ENCODE measurements at places on chromosomes 12 and 14.

DNA sequence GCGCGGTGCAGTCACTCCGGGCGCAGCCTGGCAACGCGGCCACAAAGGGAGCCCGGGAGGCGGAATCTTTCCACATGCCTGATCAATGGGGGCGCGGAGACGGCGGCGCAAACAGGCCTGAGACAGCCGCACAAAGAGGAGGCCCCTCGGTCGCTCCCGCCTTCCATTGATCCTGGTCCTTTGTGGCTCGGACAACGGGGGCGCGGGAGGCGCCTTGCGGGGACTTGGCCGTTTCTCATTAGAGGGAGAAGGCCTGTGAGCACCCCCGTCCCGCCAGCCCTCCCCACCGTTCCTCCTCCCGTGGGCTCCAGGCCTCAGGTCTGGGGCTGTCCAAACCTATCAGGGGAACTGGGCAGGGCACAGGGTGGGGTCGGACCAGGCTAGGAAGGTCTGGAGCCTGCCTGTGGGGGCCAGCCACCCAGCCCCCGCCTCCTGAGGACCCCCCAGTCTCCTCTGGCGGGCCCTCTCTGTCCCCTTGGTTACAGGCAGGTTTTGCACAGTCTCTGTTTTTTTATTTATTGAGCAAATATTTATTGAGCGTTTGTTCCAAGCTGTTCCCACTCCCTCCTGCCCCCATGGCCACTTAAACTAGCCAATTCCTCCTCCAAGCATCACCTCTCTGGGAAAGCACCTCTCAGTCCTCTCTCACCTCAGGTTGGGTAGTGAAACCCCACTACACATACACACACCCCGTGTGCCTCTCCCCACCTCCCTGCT, 29.0 kb upstream of the MSI1 start:
- peak; percentile 74 for DNase-seq

DNA sequence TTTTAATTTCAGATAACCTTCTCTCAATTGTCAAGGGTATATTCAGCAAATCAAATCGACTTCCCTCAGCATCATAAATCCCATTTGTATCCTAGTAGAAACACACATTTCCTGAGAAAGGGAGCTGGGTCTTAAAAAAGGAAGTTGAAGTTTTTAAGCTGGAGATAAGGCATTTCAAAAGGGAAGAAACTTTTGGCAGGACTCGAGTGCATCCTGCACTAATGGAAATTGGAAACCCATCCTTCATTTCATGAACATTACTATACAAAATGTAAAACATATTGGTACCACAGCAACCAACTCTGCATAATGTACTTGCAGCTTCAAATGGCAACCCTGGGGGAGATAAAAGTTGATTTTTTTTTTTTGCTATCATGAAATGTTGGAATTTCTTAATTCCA, 23.7 kb upstream of the TMCC3 start:
- DNase-seq, result no peak

GRCh38 chr14:96148631-96149030, 56.0 kb upstream of the BDKRB2 start:
- DNase-seq, result no peak

DNA sequence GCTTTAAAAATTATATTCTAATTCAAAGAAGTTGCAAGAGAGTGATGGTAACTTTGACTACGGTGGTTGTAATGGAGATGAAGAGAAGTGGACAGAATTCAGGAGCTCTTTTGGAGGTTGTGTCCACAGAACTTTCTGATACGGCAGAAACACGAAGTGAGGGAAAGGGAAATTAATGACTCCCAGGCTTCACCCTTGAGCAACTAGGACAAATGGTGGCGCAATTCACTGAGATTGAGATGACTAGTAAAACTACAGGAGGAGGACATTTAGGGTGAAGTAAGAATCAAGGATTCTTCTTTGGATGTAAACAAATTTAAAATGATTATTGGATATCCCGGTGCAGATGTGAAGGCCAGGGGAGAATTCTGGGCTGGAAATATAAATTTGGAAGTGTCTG, 212.6 kb downstream of the PTPRO start:
- no peak for DNase-seq

GRCh38 chr14:75821831-75822521, 159.8 kb downstream of the TGFB3 start:
- no peak for DNase-seq

DNA sequence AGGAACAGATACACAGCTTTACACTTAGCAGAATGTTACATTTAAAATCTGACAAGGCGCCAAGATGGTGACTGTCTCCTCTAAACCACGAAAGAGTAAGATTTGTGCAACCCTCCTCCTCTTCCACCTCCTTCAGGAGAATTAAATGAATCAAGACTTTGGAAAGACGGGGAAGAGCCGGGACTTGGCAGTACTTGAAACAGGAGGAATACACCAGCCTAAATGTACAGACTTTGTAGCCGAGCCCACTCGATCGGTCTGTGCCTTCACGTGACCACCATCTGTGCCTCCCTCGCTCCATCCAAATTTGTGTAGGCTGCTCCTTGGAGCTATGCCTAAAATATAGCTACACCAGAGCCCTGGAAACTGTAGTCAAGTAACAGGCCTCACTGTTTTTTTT, 38.3 kb downstream of the SSPN start:
- DNase-seq, result no peak

GRCh38 chr14:58060898-58061297, 91.1 kb downstream of the ARMH4 start:
- peak; percentile 68 for DNase-seq

DNA sequence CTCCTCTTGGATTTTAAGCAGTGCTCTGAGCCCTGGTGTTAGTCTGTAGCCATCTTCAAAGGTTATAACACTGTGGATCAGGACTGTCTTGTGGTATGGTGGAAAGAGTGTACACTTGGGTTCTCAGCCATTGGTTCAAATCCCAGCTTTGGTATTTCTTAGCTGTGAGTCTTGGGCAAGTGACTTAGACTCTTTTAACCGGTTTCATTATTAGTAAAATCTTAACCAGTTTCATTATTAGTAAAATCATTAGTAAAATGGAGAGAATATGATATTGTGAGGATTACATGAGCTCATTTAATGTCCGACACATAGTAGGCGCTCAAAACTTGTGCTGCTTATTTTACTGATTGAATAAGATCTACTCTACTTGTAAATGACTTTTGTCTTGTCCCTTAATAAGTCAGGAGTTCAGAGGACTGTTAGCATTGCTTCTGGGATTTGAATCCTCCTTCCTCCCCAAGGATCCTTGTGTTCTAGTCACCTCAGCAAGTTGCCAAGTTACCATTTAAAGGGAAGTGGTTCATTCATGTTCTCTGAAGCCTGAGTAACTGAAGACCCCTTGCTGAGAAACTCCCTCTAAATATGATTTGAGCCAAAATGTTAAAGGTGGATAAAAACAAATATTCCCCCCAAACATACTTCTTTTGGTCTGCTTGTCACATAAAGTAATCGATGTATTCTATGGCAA, 12.4 kb downstream of the TTLL5 start:
- DNase-seq, result no peak

- no peak for DNase-seq
Observed at GRCh38 chr12:21562859-21563258, 36.8 kb downstream of the SPX start.

DNA sequence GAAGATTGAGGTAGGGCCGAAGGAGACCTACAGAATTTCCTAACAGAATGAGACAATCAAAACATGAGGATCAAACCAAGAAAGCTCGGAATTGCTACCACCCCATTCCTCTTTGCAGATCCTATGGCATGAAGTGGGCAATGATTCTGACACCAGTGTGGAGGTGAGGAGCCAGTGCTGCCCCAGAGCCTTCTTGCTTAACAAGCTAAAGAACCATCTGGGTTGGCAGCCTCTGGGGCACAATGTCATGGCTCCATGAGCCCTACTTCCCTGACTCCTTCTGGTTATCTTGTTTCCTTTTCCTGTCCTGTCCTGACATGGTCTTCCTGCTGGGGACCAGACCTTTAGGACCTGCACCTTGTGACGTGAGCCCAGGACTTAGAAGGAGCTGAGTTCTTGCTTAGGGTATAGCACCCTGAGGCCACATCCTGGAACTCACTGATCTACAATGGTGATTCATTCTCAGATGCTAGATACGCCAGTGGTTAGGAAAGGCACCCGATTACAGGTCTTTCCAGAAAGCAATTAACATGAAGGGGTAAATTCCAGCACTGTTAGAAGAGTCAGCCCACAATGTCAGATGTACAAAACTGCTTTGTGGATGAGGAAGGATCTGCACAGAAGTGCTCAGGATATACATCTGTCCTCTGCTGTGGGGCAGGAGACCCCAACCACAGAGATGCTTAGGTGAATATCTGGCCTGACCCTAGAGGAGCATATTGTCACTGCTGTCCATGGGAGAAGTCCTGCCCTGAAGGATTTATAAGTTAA, 324.2 kb downstream of the ZFP36L1 start:
- DNase-seq, result no peak

DNA sequence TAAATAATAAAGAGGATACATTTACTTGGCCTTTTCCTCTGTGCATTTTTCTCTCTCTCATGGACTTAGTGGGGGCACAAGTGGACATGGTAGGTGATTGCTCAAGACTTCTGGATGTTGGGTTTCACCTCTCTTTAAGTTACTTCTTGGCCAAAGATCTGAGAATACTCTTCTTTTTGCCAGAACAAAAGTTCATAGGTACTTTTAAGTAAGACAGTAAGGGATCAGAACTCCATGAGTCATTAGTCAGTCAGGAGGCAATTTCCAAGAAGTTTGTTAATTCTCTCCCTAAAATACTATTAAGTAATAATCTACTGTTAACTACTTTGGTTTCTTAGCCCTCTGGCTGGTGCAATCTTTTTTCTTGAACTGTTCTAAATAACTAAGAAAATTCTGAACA, 84.2 kb downstream of the GRIP1 start:
- DNase-seq, result no peak

DNA sequence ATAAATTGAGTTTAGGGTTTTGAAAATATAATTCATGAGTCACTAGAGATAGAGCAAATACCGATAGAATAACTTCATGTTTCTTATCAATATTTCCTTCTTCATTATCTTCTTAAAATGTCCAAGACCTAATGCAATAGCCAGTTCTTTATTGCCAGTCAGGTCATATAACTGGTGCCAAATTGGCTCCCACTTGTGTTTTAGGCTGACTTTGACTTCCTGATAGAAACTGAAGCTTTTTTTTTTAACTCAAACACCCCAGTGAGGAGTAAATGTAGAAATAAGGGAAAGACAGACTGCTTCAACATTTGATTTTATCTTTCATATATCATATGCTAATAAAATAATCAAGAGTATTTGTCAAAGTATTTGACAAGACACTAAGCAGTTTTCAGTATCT, 80.7 kb downstream of the ARMH4 start:
- DNase-seq, result no peak

- DNase-seq, result no peak
Observed at GRCh38 chr12:92866418-92866817, 62.7 kb downstream of the EEA1 start.

DNA sequence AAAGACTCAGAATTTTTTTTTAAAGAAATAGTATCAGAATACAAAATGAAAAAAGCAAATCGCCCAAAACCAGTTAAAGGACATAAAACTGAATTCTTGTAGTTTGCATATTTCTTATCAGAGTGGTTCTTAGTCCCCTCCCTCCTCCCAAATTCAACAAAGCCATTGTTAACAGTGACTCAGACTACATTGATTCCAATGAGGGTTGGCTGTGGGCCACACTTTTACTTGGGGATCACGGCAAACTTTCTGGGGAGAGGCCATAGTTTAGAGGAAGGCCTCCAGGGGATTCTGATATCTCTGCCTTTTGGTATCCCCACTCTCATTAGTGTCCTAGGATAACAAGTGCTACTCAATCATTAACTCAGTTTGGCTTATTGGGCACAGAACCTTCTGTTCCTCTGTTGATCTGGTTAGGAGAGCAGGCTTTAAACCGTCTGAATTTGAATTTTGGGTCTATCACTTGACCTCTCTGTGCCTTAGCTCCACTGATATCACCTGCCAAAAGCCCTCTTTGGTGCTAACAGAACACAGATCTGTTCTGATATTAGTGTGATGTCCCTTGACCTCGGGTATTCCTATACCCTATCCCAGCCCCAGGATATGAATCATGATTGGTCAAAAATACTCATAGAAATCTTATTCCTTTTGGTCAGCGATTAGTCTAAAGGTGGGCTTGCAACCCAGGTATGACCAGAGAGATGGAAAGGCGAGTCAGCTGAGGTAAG, 45.2 kb upstream of the APPL2 start:
- no peak for DNase-seq

GRCh38 chr14:33914676-33915516, 36.0 kb downstream of the EGLN3 start:
- DNase-seq, result peak; percentile 73

DNA sequence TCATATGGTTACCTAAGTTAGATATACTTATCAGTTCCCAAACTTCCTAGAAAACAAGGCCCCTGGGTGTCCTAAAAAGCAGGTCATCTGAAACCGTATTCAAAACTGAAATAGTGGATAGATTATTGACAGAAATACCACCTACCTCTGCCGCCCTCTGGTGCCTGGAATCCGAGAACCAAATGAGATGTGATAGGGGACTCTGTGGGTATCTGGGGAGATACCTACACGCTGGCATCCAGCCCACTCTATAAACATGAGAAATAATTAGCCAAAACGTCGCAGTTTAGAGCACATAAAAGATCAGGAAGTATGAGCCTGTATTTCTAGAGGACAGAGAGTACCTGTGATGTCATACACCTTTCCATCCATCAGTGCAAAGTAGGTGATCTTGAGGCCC, 4.4 kb downstream of the ORMDL2 start:
- DNase-seq, result peak; percentile 87

DNA sequence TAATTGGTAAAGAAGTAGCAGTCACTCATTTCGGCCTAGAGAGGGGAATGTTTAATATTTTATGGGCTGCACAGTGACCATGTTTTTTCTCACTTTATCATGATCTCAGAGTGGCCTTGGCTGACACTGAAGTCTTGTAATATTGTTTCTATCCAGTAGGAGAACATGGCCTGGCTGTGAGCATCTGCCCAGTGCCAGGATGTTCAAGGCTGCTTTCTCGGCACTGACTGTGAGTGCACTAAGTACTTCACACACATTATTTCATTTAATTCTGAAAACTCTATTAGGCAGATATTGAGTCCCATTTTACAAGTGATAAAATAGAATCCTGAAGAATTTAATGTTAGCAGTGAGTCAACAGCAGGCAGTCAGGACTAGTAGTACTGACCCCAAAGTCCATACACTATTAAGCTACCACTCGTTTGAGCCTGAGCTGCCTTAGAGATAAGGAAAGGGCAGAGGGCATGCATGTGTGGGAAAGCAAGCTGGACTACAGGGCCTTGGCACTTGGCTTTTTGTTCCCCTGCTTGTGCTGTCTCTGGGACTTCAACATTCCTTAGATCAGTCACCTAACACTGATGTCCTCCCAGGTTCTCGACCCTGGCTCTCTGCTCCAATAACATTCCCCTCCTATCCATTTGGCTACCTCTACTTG, 42.2 kb upstream of the APPL2 start:
- no peak for DNase-seq

Measured in endodermal cell (in vitro differentiated cells).